ENCODE measurements at places on chromosomes 1 and 21.

DNA sequence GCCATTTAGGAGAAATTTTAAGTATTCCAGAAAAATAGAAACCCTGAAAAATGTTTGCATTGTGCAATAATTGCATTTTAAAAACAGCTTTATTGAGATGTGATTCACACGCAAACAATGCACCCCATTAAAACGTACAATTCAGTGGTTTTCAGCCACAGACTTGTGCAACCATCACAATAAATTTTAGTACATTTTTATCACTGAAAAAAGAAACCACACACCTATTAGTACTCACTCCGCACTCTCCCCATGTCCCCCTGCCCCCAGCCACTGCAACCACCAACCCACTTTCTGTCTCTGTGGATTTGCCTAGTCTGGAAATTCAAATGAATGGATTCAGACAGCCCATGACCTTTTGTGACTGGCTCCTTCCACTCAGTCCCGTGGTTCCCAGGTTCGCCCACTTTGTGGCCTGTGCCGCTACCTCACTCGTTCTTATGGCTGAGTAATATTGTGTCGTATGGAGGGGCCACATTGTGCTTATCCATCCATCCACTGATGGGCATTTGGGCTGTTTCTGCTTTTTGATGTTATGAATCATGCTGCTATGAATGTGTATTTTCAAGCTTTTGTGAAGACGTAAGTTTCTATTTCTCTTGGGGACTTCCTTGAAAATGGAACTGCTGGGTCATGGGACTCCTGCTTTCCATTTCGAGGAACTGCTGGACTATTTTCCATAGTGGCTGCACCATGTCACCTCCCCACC, 147.7 kb upstream of the ARHGEF16 start:
- peak; percentile 92 for DNase-seq

DNA sequence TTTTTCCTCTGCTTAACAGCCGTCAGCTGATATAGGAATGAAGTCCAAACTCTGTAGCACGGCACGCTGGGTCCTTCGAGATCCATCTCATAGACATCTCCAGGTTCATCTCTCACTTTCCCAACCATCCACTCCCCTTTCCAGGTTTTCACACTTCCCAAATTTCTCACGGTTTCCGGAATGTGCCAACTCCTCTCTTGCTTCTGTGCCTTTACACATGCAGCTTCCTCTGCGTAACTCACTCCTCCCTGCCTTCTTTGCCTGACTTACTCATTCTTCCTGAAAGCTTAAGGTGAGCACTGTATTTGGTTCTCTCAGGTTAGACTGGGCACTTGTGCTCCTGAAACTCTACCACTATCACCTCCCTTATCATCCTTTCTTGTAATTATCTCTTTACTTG, 168.4 kb downstream of the PCNX2 start:
- DNase-seq, result no peak

DNA sequence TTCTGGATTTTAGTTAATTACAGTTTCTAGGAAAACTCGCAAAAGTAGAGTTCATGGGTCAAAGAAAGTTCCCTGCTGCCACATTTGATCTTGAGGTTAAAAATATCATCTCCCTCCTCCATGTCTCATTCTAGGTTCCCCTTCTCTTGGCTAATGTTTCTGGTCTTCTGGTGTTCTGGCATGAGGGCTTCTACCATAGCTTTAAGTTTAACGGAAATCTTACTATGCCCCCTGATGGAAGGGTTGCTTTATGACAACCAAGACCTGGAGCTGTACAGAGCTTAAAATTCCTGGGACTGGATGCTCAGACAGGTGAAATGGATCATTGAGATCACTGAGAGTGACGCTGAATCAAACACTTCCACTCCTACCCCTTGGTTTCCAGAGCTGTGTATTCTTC, 1881.7 kb downstream of the MRPL39 start:
- no peak for DNase-seq

DNA sequence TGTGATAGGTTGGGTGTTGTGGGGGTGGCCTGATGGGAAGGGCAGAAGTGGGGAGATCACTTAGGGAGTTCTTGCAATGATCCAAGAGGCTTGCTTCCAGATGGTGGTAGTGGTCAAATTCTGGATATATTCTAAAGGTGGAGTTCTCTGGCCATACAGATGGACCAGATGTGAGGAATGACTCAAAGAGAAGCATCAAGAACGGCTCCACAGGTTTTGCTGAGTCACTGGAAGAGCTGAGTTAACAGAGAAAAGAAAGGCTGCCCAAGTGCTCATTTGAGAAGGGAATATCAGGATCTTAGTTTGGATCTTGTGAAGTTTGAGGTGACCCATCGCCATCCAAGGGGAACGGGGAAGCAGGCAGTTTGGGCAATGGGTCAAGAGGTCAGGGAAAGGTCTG, 192.9 kb upstream of the GALNT2 start:
- DNase-seq, result no peak

GRCh38 chr1:30061292-30062220, 661.8 kb downstream of the MATN1 start:
- peak; percentile 50 for DNase-seq

GRCh38 chr1:111856411-111857185, 100.9 kb downstream of the DDX20 start:
- no peak for DNase-seq
